ENCODE measurements at places on chromosomes 6 and 20.

- no peak for DNase-seq
Measured at GRCh38 chr6:87808005-87808757, 106.1 kb upstream of the AKIRIN2 start.

DNA sequence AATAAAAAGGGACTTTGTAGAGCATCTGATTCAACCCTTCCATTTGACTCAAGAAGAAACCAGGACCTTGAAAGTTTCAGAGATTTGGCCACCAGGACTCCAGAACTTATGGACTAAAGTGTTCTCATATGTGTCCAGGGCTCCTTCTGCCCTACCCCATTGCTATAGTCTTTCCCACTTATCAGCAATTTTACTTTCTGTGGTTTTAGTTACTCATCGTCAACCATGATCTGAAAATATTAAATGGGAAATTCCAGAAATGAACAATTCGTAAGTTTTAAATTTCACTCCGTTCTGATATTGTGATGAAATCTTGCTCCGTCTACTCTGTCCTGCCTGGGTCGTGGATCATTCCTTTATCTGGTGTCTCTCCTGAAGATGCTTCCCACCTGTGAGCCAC is 259.8 kb downstream of the PHACTR1 start:
- DNase-seq, result no peak

GRCh38 chr6:14542670-14543366 is 425.2 kb downstream of the CD83 start:
- DNase-seq, result peak; percentile 52

DNA sequence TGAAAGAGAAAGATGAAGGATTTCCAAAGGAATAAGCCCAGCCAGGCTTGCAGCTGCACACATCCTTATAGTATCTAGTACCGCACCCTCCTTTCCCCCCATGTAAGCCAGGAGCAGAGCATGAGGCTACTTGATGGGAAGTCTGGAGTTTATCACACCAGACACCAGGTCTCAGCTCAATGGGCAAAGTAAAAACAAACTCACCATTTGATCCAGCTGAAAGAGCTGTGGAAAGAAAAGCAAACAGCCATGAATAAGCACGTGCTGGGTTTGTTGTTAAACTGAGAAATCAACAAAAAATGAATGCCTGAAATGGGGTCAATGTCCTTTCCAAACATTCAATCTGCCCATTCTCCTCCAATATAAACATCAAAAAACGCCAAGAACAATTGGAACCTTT is 50.6 kb upstream of the MAP7 start:
- DNase-seq, result no peak

DNA sequence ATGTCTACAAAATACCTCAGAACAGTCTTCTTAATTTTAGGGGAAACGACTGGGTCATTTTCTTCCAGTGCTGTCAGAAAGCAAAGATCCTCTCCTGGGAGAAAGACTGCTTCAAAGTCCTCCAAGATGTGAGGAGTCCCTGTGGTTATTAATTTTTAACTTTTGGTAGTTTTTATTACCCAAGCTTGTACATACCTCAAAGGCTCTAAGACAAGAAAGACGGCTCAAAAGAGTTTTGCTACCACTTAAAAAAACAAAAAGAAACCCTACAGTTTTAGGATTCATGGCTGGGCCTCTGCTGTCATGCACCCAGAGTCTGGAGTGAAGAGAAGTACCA is 56.1 kb upstream of the APCDD1L start:
- DNase-seq, result no peak

GRCh38 chr6:152223636-152224035 is 413.5 kb downstream of the SYNE1 start:
- no peak for DNase-seq

DNA sequence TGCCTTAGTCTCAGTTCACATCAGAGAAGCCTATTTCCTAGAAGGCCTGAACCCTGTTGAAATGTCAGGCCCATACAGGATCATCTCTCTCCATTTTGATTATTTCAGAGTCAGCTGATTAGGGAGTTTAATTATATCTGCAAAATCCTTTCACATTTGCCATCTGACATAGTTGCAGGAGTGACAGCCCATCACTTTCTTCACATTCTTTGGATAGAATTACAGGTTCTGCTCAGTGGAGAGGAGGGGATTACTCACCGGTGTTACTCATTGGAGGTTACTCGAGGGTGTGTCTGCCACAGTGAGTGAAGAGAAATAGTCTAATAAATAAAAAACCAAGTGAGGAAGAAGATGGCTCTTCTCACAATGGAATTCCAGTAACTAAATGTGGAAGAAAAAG is 216.8 kb downstream of the TMEM242 start:
- no peak for DNase-seq

GRCh38 chr6:33702345-33702977 is 9.0 kb downstream of the UQCC2 start:
- DNase-seq, result no peak

DNA sequence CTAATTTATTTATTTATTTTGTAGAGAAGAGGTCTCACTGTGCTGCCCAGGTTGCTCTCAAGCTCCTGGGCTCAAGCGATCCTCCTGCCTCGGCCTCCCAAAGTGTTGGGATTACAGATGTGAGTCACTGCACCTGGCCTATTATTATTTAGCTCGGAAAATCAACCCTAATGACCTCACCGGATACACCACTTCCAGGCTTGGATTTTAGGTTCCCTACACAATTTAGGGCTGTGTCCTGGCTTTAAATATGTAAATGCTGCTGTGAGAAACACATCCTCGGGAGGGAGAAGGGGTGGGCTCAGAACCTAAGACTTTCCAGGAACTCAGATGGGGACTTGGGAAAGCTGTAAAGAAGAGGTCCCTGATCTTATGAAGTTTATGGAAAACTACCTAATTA is 51.0 kb upstream of the SLC32A1 start:
- DNase-seq, result no peak

DNA sequence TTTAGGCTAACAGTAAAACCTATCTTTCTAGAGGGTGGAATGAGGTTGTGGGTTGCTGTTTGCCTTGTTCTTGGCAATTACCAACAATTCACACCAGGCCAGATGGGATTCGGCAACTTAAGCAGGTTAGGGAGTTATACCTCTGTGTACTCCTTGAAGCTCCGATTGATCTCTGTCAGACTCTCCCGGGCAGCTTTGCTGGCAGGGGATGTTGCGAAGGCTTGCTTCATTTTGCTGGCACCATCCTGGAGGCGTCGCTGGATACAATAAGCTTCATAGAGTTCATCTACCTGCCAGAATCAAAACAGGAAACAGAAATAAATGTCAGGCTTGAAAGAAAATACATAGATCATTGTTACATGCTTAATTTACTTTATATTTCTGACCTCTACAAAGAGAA is 66.4 kb upstream of the ARMH2 start:
- DNase-seq, result no peak

DNA sequence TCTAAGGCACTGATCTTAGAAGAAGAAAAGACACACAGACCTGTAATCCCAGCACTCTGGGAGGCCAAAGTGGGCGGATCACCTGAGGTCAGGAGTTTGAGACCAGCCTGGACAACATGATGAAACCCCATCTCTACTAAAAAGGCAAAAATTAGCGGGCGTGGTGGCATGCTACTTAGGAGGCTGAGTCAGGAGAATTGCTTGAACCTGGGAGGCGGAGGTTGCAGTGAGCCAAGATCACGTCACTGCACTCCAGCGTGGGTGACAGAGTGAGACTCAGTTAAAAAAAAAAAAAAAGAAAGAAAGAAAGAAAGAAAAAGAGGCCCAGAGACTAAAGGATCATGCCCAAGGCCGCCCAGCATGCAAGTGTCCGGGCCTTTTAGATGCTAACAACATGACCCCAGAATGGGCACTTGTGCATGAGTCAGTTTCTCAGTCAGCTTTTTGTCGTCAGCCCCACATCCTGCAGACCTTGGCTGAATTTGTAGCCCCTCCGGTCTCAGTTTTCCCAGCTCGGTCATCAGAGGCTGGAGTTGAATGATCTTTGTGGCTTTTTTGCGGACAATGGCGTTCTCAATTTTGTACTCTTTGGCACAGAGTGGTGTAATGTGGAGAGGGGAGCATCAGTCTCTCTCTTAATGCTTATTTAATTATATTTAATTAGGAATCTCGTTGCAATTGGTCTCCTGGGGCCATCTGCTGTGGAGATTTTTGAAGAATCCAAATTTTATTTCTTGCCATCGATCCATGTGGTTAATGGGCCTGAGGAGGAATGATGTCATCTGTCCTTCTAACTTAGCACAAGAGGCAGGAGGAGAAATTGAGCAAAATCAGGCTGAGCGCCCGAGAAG is 30.6 kb upstream of the APCDD1L start:
- no peak for DNase-seq

Measured in posterior cingulate gyrus (tissue), 11 donors.